ENCODE measurements at places on chromosomes 6 and 20.

DNA sequence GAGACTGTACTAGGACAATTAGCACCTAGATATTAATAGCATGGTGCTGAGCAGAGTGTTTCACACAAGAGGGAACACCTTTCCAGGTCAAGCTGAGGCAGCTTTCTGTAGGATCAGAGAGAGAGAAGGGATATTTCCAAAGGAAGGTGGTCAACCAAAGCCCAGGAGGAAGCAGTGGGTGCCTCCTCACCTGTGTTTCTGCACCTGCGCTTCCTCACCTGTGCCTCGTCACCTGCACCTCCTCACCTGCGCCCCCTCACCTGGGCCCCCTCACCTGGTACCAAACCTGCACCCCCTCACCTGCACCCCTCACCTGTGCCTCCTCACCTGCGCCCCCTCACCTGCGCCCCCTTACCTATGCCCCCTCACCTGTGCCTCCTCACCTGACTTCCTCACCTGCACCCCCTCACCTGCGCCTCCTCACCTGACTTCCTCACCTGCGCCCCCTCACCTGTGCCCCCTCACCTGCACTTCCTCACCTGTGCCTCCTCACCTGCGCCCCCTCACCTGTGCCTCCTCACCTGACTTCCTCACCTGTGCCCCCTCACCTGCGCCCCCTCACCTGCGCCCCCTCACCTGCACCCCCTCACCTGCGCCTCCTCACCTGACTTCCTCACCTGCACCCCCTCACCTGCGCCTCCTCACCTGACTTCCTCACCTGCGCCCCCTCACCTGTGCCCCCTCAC lies 67.9 kb downstream of the TTLL2 start:
- DNase-seq = no peak

GRCh38 chr6:157811476-157812173 lies 11.4 kb upstream of the SNX9 start:
- no peak for DNase-seq

DNA sequence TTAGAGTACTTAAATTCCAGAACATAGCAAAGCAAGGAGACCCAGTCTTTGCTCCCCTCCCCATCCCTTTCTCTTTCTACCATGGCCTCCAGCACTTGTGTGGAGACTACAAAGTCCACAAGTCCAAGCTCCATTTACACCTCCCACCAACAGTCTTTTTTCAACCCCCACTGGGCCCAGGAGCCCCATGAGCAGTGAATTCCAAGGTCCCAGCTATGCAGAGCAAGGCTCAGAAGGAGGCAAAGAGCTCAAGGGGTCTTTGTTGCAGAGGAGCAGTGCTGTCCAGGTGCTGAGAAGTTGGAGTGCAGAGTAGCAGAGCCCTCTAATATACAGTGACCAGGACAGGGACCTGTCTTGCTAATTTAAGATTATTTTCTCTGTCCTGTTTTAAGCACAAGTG lies 9.0 kb downstream of the PAK5 start:
- DNase-seq = no peak

DNA sequence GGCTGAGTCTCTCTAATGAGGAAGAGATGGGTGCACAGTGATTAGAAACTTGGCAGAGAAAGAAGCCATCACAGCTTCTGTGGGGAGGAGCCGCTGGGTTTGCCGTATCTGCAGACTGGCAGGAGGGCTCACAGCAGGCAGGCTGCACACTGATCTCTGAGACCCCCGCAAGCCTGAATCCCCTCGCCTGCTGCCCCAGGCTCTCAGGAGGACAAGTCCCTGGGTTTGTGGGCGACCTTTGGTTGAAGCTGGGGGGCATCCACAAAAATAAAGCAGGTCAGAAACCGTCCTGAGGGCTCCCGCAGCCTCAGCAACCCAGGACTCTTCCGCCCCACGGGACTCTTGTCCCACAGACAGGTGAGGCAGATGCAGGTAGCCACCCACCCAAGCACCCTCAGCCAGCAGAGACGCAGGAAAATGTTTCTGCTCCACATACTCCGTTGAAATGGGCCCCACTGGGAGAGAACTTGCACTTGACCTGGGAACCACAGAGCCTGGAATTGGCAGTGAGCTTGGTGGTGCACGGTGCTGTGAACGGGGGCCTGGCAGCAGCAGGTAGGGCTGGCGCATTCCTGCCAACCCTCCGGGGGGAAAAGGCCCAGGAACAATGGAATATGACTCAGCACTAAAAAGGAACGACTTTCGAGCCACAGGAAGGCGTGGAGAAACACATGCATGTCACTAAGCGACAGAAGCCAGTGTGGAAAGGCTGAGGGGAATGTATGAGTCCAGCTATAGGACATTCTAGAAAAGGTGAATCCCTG lies 89.9 kb downstream of the YTHDF1 start:
- DNase-seq = no peak

DNA sequence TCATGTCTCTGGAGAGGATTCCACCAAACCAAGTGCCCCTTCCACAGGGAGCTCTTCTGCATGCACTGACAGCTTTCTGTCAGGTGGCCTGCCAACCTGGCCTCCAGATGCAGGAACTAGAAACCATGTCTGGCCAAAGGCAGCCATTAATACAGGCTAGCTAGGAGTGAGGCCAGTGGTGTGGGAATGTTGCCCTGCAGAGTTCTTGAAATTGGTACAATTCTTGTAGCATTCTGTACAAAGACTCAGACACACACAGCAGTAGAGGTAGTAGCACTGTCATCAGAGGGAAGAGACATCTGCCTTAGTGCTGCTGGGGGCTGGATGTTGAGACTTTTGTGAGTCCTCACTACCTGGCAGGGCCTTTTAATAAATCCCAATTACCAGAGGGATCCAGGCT lies 48.8 kb downstream of the RNF24 start:
- DNase-seq = no peak

DNA sequence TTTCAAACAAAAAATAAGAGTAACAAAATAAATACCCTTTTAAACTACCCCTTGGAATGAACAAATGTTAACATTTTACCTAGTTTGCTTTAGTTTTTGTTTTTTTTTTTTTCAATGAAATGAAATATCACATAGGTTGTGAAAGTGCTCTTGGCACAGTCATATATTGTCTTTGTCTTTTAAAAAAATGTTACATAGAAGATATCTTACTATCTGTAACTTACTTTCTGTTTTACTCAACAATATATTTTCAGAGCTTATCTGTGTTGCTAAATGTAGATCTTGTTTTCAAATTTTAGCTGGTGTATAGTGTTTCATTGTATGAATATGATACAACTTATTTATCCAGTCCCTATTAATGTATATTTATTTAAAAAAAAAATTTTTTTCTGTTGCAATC lies 8.6 kb downstream of the CEP57L1 start:
- no peak for DNase-seq

DNA sequence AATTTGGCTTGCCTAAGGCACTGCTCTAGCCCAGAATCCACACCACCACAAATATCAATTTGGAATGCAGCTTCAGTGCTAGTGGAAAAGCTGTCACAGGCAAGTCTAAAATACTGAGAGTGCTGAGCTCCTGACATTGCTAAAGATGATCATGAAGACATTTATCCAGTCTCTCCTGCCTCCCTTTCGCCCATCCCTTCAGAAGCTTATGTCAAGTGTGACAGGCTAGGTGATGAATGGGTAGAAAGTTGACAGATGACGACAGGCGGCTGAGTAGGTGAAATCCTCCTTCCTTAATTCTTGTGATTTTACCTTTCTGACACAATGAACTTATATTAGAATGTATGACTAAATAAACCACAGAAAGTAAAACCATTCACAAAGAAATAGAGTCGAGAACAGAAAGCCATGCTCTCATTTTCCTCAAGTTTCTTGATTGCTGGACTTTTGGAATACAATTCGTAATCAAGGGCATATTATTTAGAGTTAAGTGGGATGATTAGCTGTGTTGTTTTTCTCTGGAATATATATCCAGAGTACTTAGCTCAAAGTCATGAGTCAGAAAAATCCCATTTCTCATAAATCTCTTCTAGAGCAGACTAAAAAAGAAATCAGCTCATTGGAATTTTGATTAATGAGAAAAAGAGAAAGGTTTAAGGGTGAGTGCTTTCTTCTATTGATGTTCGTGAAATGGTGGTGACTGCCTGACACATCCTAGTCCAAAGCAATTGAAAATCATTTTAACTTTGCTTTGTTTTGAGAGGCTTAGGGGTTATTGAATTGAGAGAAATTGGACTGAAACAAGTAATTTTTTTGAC lies 1228.2 kb upstream of the CITED2 start:
- no peak for DNase-seq

- DNase-seq = no peak
Measured at GRCh38 chr20:2619961-2620595, 32.4 kb upstream of the NOP56 start.

Measured in GM12864 (cell line).